ENCODE measurements at places on chromosomes 3 and 15.

GRCh38 chr15:74843891-74844299 is 939 bp upstream of the ULK3 start:
- DNase-seq = no peak

- DNase-seq = no peak
These were observed 555.1 kb upstream of the NAALADL2 start for GRCh38 chr3:174303907-174304560.

GRCh38 chr3:134998855-134999254 is 203.8 kb downstream of the EPHB1 start:
- DNase-seq = no peak

GRCh38 chr15:92808598-92809063 is 91.5 kb upstream of the CHD2 start:
- DNase-seq = peak; percentile 60

DNA sequence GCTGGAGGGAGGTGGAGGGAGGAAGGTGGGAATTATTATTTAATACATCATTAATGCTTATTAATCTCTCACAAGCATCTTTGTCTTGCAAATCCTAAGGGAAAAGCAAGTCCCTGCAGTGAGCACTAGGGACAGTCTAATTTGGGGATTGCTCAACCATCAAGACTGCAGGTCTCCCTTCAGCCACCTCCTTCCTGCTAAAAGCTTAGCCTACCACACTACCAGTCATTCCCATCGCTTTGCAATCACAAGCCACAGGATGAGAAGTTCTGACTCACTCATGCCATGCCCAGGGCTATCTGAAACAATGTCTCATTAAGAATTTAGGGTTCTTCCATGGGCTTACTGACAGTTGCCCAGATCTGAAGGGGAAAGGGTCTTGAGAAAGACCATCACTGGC is 51.0 kb upstream of the EIF1B start:
- DNase-seq = no peak

DNA sequence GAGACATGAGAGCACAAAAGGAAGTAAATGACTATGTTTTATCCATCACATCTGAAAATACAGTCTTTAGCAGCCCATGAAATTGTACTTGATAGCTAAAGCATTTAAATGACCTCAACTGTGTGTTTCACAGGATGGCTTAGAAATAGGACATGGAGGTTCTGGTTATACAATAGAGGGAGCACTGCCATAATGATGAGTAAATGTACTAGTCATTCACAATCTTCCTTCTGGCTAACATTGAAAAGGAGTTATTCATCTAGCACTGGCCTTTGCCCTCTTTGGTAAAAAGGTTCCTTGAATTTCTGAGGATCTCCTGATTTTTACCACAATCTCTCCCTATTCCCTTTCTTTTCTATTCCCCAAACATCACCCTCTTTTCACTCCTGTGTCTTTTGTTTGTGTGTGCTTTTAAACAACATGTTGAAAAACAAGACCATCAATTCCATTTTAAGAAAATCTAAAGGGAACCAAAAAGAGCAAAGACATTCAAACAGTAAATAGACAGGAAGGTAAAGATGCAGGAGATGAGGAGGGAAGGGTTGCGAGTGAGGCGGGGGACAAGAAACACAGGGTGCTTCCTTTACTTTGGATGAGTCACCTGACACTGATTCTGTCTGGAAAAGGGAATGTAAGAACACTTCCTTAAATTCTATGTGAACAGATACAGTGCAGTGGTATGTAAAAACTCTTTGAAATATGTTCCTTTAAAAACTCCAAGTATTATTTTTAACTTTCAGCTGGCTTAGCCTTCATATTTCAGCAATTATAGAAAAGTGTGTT is 619.0 kb downstream of the MECOM start:
- no peak for DNase-seq

DNA sequence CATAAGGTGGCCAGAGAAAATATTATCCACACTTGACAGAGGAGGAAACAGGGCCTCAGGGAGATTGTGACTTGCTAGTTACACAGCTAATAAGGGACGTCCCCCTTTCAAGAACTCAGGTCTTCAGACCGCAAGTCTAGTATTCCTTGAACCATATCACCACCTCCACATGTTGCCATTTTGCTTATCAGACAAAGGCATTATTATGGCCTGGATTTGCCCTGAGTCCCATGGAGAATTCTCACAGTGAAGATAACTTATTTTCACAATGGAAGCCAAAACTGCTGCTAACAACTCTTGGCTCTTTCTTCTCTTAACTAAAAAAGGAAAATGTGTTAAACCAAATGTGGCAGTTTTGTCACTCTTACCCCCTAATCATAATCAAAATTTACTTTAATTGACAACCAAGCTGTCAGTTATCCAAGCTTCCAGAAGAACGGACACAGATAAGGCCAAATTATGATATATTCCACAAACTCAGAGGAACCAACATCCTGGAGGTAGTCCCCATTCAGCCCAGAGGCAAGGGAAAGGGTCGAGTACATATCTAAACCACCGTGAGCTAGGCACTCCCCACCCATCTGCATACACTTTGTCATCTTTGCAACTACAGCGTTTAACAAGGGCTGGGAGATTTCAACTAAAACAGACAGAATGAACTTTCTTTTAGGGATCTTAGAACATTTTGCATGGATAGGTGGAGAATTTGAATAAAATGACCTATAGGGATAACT is 63.6 kb upstream of the THBS1 start:
- no peak for DNase-seq

DNA sequence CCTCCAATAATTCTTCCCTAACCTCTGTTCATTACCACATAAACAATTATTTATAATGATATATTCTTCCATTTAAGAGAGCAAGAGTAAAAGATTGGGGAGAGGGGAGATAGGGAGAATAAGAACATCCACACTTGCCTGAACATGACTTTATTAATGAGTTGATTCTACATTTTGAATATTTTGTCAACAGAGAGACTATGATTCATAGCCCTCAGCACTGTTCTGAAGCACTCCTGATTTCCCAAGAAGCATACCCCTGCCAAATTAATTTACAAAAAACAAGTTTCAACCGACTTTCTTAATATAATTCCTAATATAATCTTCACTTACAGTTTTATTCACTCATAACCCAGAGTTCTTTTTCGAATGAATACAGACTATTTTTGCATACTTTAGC is 828.8 kb downstream of the ROBO2 start:
- DNase-seq = no peak

Data from NCI-H1417 treated with DMSO at 0.1 percent for 48 hours (cell line).